ENCODE measurements at places on chromosomes 2 and 18.

GRCh38 chr2:212814941-212815340 lies 276.3 kb upstream of the ERBB4 start:
- no peak for DNase-seq

GRCh38 chr2:230722207-230722885 lies 9.7 kb downstream of the CAB39 start:
- no peak for DNase-seq

GRCh38 chr2:189409131-189409530 lies 32.1 kb upstream of the WDR75 start:
- no peak for DNase-seq

- no peak for DNase-seq
These were observed 80.3 kb downstream of the XRCC5 start for GRCh38 chr2:216189410-216189809.

DNA sequence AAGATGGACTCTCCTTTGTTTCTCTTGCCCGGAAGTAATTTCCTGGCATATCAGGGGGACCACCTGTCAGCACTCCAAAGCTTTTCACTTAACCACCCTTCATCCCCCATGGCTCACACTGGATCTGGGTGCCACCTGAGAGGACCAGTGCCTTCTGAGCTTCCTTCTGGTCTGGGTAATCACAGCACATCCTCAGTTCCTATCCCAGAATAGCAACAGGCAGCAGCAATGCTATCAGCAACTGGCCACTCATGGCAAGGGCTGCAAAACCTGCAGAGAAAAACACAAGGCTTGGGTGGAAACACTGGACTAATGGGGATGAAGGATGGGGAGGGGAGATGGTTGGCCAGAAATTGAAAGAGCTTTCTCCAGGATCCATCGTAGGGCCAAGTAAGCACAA lies 59.9 kb upstream of the STPG4 start:
- no peak for DNase-seq

DNA sequence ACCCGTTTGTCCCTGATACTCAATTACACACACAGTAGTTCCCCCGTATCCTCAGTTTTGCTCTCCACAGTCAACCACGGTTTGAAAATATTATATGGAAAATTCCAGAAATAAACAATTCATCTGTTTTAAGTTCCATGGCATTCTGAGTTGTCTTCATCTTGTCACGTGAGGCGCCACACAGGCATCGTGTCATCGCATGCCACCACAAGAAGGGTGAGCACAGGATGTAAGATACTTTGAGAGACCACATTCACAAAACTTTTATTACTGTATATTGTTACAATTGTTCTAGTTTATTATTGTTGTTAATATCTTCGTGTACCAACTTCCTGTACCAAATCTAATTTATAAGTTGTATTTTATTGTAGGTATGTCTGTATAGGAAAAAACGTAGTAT lies 17.7 kb downstream of the ADNP2 start:
- no peak for DNase-seq

- no peak for DNase-seq
These were observed 601.2 kb downstream of the LRP1B start for GRCh38 chr2:141529659-141530058.

GRCh38 chr2:47313141-47313691 lies 89.7 kb upstream of the MSH2 start:
- DNase-seq, result no peak

- DNase-seq, result no peak
These were observed 41.6 kb upstream of the SH3BP4 start for GRCh38 chr2:234910186-234910679.

- DNase-seq, result no peak
These were observed 78.5 kb downstream of the TPO start for GRCh38 chr2:1491751-1492150.

- DNase-seq, result no peak
These were observed 203.8 kb downstream of the ETAA1 start for GRCh38 chr2:67600946-67601345.

DNA sequence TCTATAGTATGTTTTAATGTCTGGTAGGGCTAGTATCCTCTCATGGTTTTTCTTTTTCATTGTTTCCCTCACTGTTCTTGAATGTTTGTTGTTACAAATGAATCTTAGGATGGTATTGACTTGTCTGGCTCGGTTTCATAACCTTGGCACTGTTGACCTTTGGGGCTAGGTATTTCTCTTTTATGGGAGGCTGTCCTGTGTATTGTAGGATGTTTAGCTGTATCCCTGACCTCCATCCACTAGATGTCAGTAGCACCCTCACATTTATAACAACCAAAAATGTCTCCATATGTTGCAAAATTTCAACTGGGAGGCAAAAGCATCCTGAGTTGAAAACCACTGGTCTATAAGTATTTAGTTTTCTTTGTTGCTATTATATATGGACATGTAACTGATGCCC lies 7.0 kb upstream of the AOX1 start:
- no peak for DNase-seq

DNA sequence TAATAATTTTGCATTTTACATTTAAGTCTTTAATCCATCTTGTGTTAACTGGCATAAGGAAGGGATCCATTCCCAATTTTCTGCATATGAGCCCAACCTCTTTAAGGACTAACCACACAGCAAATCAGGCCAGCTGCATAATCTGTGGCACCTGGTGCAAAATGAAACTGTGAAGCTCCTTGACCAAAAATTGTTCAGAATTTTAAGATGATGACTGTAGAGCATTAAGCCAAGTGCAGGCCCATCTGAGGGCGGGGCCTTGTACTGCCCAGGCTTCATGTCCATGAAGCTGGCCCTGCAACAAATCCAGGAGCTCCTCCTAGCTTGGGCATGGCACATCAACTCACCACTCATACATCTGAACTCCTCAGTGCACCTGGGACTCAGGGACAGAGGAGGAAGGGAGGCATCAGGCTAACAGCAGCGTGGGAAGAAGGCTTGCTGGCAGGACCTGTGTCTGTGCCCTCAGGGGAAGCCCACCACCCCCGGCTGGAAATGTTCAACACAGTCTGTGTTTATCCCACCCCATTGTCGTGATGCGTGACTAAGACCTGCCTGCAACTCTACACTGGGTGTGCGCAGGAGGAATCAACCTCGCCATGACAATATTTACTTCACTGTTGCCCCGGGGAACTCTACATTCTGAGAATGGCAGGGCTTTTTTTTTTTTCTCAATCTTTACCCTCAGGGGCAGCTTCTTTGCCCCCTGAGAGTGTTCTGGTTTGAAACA lies 128.9 kb upstream of the SIX2 start:
- DNase-seq, result no peak

DNA sequence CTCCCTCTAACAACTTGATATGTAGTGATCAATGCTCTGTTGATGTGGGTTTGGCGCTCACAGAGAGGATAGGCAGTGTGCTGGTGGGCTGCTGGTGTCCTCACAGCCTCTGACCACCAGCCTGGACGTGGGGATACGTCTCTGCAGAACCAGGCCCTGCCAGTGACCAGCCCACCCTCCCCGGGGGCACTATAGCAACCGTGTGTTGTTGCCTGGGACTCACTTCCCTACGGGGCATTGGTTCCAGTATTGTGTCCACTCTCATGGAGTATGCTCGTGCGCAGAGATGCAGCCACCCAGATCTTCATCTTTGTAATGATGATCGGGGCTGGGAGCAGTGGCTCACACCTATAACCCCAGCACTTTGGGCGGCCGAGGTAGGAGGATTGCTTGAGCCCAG lies 180.1 kb downstream of the LDLRAD4 start:
- DNase-seq, result no peak

- no peak for DNase-seq
These were observed 36.7 kb downstream of the EPAS1 start for GRCh38 chr2:46333912-46334311.

- no peak for DNase-seq
These were observed 22.8 kb downstream of the TNS1 start for GRCh38 chr2:217980036-217980435.

DNA sequence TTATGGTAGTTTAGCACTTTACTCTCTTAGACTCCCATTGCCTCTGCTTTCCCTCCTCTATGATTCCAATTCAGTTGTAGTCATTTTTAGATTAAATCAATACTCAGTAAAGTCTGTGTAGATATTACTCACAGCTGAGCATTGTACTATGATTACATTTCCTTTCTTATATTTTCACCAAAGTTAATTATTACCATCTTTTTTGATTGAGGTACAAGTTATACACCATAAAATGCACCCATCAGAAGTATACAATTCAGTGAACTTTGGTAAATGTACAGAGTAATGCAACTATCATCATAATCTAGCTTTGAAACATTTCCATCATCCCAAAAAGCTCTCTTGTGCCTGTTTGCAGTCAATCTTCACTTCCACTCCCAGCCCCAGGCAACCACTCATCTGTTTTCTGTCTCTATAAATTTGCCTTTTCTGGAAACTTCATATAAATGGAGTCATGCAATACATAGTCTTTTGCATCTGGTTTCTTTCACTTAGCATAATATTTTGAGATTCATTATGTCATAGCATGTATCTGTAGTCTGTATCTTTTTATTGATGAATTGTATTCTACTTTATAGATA lies 30.2 kb upstream of the ETAA1 start:
- no peak for DNase-seq

GRCh38 chr2:158380746-158381145 lies 75.8 kb downstream of the CCDC148 start:
- no peak for DNase-seq

GRCh38 chr2:51920509-51920908 lies 888.6 kb upstream of the NRXN1 start:
- DNase-seq, result no peak

DNA sequence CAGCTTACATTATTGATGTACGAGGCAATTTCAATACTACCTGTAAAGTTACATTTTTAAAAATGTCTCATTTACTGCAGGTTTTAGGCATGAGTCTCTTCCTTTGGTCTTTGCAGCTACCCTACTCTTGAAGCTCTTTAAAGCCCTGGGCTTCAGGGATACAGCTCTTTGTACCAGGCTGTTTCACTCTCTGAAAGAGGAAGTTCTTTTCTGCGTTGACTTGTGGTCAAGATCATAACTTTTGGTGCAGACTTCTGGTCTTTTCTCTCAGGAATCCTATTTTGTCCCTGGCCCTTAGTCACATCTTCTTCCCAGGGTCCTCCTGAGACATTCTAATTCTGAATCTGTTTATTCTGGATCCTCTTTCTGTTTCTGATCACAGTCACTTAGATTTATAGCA lies 16.6 kb upstream of the HRH4 start:
- DNase-seq, result no peak

DNA sequence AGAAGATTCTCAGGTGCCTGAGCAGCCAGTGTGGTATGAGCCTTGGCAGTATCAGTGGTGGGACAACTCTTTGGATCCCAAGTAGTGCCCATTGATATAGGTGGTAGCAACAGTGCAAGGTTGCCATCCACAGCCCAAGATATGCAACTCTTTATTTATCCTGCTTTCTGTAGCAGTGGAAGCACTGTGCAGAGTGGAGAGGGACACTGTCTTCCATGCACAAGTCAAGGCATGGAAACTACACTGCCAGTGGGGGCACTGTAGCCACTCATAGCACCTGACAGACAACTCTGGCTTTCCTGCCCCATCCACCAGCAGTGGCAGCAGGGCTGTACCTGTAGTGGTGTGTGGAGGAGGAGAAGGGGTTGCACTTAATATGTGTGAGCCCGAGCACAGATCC lies 409.6 kb upstream of the TMEFF2 start:
- no peak for DNase-seq

GRCh38 chr2:151544449-151544848 lies 134.7 kb downstream of the RIF1 start:
- no peak for DNase-seq

Data from anterior cingulate cortex (tissue), 58 donors.